ENCODE measurements at places on chromosomes 1 and 21. TPM values are rescaled to one million over a fixed set of nuclear protein-coding genes. Genes with fewer than 3 reads are reported as not detected.

DNA sequence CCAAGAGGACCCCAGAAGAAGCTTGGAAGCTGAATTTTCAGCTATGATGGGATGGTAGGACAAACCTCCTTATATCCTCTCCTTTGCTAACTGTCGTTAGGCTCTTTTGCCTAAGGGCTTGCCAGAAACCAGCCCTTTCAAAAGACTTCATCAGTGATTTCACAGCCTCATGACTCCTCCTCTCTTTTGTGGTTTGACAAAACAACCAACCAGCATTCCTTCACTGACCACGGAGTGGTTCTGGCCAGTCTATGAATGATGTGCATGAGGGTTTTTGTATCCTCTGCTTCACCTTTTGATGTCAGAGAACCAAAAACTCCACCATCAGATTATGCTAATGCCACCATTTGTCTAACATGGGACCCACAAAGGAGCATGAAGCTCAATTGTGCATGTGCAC, 116.9 kb upstream of the COA6 start:
- DNase-seq = no peak

- no peak for DNase-seq
Measured at GRCh38 chr1:235297579-235297978, 30.4 kb downstream of the ARID4B start.

- no peak for DNase-seq
Measured at GRCh38 chr21:27725916-27726315, 759.0 kb upstream of the ADAMTS5 start.

- DNase-seq = no peak
Measured at GRCh38 chr21:38718481-38718880, 87.2 kb upstream of the ETS2 start.

The DRAXIN gene
- 3.2 TPM for total RNA-seq

DNA sequence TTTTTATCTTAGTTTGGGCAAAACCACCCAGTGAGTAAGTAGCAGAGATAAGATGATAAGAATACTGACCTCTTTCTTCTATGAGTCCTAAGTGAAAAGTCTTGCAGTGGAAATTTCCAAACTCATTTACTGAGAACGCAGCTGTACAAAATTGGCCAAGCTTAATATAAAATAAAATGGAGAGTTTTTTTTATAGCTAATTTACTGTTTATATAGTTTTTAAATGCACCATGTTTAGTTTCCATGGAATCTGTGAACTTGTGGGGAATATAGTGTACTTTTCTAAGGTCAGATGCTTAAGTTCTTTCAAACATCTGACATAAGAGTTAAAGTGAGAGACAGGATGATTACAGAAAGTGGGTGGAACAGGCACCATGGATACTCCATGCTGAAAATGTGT, 833.5 kb downstream of the ADGRL2 start:
- no peak for DNase-seq

DNA sequence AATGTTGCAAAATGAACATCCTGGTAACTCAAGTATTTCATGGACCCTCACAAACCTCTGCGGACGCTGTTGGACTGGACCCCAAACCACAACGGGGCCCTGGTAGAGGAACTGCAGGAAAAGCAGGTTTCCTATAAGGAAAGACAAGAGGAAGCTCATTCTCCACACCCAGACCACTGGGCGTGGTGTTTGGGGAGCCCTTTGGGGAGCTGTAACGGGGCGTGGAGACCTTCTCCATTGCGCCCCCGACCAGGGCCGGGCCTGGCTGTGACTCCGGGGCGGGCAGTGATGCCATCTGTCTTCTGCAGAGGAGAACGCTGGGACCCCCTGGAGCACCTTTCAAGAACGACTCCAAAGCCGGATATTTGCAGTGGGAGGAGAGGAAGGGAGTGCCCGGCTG, 30.0 kb upstream of the AGPAT3 start:
- no peak for DNase-seq

The TEX38 gene
- total RNA-seq = not detected

DNA sequence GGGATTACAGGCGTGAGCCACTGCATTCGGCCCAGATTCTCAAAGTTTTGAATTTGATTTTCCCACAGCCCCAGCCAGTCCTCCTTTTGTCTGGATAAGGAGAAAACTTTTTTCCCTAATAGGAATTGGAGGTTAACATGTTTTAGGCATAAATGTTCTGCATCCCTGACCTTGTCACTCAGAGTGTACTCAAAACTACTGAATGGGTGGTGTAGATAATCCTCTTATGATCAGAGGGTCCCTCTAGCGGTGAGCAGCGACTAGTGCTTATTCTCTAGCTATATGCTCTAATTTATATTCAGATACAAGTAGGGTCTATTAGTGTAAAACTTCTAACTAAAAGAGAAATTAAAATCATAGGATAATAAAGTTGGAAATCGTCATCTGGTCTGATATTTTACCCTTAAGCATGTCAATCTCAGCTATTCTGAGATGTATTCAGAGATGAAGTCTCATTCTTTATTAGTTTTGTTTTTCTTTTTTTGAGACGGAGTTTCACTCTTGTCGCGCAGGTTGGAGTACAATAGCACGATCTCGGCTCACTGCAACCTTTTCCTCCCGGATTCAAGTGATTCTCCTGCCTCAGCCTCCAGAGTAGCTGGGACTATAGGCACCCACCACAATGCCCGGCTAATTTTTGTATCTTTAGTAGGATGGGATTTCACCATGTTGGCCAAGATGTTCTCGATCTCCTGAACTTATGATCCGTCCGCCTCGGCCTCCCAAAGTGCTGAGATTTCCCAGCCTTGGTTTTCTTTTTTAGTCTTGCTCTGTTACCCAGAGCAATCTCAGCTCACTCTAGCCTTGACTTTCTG, 2.7 kb upstream of the PSMD4 start:
- DNase-seq = peak; percentile 72

DNA sequence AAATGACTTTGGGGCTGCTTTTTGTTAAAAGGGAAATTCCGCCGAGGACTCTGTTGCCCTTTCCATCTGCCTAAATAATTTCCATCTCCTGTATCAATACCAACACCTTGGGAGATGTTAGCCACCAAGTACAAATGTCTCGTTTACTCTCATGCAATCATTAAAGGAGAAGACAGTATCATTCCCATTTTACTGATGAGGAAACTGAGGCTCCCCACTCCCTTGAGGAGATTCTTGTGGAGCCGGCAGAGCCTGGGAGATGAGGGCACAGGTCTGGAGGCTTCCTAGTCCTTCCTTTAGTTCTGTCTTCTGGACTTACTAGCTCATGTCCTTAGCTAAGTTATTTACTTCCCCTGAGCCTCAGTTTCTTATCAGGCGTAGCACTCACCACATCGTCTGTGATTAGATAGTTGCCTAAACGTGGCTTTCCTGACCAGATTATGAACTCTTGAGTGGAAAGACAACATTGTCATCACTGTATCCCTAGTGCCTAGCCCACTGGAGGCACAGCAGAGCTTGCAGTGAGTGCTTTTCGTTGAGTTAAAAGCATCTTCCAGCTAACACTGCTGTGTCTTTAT, 81.6 kb downstream of the ADSS2 start:
- DNase-seq = no peak

GRCh38 chr1:45116340-45116739, 90.1 kb downstream of the ZSWIM5 start:
- no peak for DNase-seq

Measured in endothelial cell of umbilical vein (primary cell).